Activated CD4-positive, alpha-beta T cell treated with anti-CD3 and anti-CD28 coated beads, Interleukin-2, amount 50 U/mL, for 24 hours (primary cell): ENCODE measurements at places on chromosomes 5 and 9.

DNA sequence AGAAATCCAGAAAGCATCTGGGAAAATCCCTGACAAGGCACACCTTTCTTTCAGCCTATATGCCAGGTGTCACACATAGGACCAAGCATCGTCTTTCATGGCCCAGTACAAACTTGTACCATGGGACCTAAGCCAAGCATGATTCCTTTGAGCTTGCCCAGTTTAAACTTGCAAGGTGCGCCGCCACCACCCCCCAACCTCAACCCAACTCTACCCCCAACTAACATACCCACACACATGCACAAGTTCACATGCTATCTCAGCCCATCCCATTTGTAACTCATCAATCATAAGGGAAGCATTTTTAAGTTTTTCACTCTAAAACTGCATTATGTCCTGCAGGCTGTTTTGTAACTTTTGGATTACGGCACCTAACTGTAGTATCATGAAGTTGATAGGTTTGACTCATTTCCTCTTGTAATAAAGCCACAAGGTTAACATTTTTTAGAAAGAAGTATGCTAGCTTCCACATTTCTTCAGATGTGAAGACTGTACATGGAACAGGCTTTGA, 145.9 kb upstream of the FST start:
- no peak for DNase-seq

DNA sequence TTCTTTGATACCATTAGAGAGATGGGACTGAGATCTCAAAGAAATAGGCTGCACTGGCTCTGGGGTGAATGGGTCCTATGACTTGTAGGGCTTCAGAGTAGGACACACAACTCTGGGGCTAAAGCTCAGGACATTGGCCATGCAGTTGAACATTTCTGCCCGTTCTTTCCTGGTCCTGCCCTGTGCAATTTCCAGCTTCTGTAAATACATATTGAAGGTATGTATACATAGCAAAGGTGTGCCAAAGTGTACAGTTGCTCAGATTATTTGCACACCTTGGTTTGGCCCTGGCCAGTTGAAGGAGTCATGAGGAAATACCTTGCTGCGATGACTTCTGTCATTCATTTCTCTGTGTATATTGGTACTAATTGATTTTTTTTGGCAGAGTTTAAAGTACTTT, 52.8 kb upstream of the TAF11L2 start:
- DNase-seq = no peak

DNA sequence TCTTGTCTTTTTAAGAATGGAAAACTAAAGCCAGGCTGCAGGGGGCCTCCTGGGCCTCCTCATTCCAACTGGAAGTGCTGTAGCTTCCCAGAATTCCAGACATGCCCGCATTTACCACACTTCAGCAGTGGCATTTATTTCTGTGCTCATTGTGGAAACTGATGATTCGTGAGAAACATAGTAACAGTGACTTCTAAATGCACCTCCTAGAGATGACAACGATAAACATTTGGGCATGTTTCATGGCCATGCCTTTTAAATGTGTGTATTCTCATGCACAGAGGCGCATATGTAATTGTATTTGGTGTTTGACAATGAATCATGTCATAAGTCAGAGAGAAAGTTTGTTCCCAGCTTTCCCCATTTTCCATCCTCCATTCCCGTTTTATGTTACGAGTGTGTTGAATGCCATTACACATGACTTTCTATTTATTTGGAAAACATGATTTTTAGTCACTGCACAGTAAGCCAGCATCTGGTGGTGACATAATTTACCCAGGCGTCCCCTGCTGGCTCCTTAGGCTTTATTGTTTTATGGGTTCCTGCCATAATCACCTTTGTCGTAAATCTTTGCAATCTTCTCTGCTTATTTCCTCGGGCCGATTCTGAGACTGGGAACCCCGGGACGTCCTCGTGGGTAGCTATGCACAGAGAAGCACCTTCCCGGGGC, 68.8 kb upstream of the FCN2 start:
- DNase-seq = no peak

DNA sequence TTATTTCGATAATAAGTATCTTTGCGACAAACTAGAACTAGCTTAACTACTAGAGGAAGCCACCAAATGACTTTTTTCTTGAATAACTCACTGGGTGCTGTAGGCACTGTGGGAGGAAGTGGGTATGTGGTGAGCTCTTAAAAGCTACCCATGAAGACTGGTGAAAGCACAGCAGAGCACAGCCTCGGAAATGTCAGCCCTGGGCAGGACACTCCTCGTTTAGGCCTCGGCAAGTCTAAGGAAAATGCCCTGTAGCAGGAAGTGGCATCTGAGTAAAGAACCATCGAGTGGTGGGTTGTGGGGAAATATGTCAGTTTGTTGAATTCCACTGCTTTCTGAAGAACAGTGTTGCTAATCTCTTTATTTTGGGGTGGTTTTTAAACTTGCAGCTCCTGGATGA, 44.0 kb upstream of the NCS1 start:
- DNase-seq = peak; percentile 60

GRCh38 chr9:105341434-105342146, 97.1 kb downstream of the SLC44A1 start:
- DNase-seq = no peak

DNA sequence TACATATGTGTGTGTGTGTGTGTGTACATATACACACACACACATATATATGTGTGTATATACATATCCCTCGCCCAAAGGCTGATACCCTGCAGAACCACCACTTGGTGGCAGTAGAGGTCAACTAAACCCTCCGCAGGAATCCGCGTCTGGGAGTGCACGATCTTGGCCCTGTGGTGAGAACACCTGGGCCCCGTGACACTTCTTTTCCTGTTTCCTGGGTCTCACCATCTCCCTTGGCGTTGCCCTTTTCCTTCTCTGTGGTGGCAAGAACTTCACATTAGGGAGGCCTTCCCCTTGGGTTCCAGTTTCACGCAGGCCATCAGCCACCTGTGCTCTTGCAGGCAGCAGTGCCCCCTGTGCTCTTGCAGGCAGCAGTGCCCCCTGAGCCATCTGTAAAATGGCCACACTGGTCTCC, 8.2 kb downstream of the IL9 start:
- DNase-seq = peak; percentile 53

- DNase-seq = no peak
Observed at GRCh38 chr9:8802242-8802641, 1002.7 kb upstream of the DMAC1 start.

DNA sequence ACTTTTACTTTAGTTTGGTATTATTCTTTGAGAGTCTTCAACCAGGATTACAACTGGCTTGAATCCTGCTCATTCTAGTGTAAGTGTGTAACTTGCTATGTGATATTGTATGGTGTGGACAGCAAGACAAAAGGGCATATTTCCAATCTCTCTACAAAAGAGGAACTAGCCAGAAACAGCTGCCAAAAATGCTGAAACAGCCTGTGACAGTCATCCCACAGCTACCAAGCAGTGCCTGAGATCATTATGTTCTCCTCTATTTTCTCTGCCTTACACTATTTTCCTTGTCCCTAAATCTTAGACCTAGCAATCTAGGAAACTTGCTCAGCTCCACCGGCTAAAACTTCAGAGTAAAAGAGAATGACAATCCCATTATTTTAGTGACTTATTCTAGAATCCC, 42.8 kb downstream of the WDR41 start:
- no peak for DNase-seq

GRCh38 chr9:107707428-107707837, 217.9 kb upstream of the KLF4 start:
- DNase-seq = no peak

- no peak for DNase-seq
Observed at GRCh38 chr9:84481231-84481630, 140.7 kb upstream of the SLC28A3 start.

- no peak for DNase-seq
Observed at GRCh38 chr5:148333262-148333849, 2.0 kb upstream of the SPINK9 start.

DNA sequence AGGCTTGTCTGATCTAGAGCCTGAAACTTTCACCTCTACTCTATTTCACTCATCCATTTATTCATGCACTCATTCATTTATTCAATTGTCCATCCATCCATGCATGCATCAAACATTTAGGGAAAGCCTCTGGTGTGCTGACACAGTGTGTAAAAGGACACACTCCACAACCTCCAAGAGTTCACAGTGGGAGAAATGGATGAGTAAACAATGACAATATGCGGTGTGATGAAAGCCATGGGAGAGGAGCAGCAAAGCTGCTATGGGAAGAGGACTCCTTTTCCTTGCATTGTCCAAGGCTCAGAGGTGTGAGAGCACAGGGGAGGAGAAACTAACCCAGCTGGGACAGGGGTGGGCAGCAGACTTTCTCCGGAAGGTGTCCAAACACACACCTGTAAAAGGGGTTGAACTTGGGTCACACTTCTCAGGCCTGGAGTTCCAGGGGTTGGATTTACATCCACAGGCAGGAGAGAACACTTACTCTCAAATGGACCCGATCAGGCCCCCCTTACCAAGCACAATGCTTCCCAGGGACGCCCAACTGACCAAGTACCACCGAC, 21.2 kb upstream of the PFDN1 start:
- no peak for DNase-seq
